ENCODE measurements at places on chromosomes 3 and 15.

- DNase-seq, result no peak
Observed at GRCh38 chr3:131550562-131551465, 48.0 kb upstream of the MRPL3 start.

DNA sequence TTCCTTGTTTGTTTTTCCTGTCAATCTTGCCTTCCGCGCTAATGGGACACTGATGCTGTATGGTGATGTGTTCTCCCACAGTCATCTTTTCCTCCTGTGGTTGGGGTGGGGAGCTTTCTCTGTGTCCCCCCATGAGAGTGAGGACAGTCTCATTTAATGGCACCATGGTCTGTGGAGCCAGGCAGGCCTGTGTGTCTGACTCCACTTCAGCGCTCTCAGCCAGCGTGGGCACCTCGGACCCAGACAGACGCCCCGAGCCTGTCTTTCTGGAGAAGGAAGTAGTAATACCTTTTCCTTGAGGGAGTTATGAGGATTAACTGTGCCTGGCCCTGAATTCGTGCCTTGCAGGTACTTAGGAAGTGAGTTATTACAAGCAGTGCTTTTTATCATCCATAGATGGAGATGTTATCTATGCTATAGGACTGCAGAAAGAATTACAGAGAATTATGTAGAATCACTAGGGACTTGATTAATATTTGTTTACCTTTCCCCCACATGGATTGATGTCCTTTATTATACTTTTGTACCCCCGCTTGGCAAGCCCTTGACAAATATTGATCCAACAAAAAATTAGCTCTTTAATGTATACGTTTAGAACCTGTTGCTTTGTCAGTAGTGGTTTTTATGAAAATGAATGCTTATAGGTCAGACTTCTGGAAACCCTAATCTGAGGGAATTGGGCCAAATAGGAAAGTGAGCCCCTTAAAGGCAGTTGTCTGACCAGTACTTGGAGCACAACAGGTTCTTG is 152.4 kb downstream of the PGPEP1L start:
- DNase-seq, result no peak

- DNase-seq, result no peak
Observed at GRCh38 chr15:27545494-27546255, 553.4 kb downstream of the OCA2 start.

DNA sequence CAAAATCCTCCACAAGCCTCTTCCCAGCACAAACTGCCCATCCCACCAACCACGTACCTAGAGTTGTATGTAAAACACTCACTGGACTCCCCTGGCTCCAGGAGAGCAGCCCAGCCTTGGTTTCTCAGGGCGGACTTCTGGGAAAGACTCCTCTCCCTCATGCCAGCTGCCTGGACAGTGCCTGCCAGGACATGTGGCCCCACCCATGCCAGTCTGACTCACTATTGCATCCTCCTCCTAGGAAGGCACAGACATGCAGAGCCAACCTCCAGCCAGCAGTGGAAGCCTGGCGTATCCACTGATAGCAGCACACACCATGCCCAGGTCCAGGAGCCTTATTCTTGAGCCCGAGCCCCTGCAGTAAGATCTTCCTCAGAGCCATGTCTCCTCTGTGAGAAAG is 8.6 kb downstream of the PKM start:
- DNase-seq, result no peak

DNA sequence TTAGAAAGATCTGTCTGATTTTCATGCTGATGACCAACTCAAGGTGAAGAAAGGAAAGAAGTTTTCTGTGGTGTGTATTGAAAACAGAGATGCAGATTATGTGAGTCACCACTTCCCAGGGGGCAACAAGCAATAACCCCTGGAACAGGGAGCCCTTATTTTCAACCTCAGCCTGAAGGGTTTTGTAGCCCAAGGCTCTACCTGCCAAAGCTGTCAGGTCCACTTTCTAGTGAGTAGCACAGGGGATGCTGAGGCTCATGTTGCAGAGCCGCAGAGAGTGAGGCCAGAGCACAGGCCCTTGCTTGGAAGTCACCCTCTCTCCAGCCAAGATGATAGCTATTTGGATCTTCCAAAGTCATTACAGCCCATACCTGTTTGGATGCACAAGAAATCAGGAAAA is 152.2 kb upstream of the SLC24A5 start:
- DNase-seq, result no peak

DNA sequence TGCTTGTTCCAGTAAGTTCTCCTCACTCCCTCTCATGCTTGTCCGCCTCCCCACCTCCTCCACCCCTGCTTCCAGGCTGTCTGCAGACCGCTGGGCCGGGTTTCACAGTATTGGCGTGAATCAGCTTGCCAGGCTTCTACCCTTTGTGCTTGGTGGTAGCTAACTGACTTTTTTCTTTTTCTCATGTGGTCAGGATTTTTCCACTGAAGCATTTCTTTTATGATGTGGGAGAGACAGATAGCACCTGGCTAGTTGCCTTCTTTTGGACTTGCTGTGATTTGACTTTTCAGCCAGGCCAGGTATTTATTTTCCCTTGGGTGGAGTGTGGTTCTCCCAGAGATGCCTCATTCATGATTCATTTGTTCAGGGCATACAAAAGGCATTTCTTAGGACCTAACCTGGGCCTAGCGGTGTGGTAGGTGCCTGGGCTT is 60.6 kb downstream of the ST6GAL1 start:
- DNase-seq, result no peak

DNA sequence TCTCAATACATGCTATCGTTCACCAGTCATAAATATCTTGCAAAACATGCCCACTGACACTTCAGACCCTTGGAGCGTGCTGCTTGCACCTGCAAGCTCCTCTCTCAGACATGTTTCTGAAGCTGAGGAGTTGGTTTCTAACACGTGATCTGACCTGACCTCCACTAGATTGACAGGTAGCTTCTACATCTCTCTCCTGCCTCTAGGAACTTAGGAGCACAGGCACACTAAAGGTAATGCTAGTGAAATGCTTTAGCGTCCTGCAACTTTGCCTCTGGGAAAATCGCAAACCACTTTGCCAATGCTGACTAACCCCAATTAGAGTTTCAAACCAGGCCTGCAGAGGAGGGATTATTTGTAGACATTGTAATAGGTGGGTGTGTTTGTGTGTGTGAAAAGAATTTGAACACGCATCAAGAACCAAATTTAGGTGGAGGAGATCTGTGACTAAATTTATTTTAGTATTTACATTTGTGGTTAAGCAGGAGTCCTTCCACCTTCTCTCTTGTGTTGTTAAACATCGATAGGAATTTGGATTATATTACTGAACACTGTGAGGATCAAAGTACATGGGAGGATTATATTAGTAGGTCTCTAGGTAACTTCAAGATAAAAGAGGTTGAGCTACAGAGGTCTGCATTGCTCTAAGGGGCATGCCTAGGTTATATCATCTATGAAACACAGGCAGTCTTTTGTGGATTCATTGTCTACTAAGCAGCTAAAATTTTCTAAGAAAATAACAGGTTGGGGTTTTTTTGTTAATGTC is 86.7 kb upstream of the ZBED2 start:
- no peak for DNase-seq
